ENCODE measurements at places on chromosomes 6 and 20.

GRCh38 chr6:111590209-111590980 lies 15.3 kb downstream of the TRAF3IP2 start:
- DNase-seq, result no peak

DNA sequence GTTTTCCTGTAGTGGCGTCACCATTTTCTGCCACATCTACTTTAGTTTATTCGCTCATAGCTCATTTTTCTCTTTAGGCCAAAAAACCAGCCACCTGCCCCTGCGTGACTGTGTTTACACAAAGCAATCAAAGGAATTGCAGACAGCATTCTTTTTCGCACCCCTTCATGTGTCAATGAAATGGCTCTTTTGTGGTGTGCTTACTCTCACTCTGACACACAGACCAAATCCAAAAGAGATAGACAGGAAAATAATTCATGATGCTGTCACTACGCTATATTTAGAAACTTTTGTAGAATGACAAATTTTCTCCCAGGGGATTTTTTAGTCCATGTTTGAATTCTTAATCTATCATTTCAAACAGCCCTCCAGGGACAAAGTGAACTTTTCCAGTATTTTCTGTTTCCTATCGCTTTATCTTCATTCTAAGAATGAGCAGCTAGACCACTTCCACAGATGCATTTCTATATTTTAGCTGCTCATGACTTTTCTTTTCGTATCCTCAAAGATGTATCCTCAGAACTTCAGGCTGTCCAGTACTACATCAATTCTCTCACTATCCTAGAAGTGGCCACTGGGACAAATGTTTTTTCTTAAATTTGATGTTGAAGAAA lies 37.9 kb upstream of the KHDRBS2 start:
- DNase-seq, result no peak

GRCh38 chr6:120994573-120994967 lies 339.7 kb downstream of the TBC1D32 start:
- DNase-seq, result no peak

- no peak for DNase-seq
These were observed 800 bp upstream of the DYNLT1 start for GRCh38 chr6:158645064-158646022.

DNA sequence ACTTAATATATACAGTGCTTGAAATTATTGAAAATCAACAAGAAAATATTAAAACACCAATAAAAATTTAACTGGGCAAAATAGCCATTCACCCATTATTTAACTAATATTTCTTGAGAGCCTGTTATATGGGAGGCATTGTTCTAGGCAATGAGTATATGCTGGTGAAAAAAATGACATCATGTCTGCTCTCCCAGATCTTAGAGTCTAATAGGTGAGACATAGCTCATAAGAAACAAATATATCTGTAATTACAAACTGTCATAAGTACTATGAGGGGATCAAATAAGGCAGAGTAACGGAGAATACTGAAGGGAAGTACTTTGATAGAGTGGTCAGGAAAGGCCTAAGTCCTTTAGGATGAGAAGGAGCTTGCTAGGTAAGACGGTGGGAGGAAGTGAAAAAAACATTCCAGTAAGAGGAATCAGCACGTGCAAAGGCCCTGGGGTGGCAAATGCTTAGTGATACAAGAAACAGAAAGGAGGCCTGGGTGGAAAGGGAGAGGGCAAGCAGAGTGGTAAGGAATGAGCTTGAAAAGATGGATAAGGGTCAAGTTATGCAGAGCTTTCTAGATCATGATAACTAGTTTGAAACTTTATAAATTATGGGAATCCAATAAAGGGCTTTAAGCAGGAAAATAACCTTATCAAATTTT lies 12.2 kb upstream of the FYN start:
- no peak for DNase-seq

GRCh38 chr6:166206510-166207283 lies 39.0 kb upstream of the TBXT start:
- DNase-seq, result no peak

GRCh38 chr20:8310618-8311017 lies 178.6 kb downstream of the PLCB1 start:
- DNase-seq, result no peak

DNA sequence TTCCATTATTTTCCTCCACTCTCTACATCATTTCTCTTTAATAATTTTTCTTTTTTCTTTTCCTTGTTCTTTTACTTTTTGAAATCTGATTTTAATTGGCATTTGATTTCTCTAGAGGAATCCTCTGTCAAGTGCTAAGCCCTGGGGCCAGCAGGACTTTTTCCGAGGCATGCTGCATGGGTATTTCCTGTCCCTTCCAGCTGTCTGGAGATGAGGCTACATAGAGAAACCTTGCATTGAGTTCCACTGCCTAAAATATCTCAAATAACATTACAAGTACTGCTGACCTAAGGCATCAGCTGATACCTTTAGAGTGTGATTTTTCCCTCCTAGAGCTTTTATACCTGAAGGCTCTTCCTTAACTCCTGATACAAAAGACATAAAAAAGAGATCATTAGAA lies 6.2 kb downstream of the RNF217 start:
- no peak for DNase-seq

GRCh38 chr20:57451795-57452661 lies 60.8 kb downstream of the RBM38 start:
- DNase-seq, result no peak
